NB4 (cell line): ENCODE measurements at places on chromosomes 16 and 17.

- no peak for DNase-seq
Observed at GRCh38 chr16:4136229-4136813, 20.1 kb upstream of the ADCY9 start.

DNA sequence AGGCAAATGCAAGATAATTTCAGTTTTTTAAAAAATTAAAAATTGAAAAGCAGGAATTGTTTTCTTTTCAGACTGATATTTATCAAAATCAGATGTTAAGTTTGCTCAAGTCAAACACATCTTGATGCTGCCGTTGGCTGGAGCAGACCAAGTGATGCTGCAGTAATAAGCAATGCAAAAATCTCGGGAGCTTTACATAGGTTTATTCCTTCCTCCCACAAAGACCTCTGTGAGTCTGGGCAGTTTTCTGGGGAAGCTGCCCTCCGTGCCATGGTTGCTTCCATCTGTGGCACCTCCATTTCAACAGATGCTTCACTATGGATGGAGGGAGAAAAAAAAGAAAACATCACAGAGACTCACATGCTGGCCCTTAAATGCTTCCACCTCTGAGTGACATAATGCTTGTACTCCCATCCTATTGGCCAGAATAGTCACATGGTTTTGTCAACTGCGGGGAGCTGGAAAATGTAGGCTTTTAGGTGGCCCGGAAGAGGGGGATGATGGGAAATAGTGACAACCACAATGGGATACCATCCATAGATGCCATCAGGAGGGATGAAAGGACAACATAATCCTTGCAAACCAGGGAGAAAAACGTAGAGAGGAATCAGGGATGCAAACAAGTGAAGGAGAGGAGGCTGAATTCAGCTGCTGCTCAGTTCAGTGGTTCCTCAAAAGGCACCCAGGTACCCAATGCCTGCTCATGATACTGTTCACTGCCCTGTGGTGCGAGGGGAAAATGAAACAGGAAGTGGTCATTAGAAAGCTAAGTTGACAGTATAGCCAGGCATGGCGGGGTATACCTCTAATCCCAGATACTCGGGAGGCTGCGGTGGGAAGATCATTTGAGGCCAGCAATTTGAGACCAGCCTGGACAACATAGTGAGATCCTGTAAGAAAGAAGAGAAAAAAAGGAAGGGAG, 13.5 kb upstream of the ERCC4 start:
- DNase-seq = peak; percentile 48

- DNase-seq = no peak
Observed at GRCh38 chr17:48567209-48567608, 10.9 kb downstream of the HOXB4 start.

DNA sequence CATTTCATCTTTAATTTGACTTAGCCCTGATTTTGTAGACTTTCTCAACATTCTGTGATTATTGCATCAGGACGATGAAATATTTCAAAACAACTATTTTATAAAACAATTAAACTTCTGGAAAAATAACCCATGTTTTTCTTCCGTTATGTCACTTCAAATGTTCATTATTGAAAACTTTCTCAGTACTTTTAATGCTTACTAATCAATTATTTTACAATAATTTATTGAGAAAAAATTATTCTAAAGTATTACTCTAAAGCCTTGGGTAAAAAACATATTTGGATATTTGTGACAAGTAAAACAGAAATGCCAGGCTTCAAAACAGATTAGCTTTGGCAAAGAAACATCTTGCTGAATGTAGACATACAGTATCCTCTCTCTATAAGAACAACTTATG, 46.3 kb upstream of the DHX40 start:
- DNase-seq = no peak

DNA sequence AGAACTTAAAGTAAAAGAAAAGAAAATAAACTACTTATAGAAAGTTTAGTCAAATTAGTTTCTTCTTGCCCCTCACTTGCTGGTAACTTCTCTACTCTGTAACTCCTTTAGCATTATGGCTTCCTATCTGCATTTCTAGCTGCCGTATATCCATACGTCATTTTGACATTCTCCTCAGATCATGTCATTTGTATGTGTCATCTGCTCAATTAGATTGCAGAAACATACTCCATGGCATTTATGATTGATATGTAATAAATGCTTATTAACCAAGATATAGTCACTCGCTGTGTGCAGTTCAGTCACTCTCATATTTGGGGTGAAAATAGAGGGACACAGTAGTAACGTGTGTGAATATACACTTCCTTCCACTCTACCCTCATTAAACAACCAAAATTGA, 103.4 kb downstream of the ZNF18 start:
- DNase-seq = no peak

DNA sequence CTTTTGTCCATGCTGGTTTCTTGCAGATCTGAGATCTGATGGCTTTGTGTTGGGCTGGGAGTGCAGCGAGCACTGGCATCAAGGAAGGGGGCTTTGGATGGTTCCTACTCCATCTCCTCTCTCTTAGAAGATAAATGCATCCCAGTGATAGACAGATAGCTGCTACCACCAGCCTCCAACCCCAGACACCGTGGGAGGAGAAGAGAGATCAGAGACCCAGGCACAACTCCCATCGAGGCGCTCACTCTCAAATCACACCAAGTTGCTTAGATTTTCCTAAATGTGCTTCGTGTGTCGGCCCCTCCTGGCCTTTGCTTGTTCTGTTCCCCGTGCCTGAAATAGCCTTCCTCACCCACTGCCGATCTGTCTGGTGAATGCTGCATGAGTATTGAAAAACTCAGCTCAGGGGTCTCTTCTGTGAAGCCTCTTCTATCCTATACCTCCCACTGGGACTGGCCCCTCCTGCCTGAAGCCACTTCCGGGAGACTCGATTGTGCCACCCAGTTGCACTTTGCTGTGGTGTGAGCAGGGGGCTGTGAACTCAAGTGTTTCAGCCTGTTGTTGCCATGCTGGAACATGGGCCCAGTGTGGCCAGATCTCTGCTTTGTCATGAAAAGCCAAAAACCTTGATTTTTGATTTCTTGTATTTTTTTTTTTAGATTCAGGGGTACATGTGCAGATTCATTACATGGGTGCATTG, 242.7 kb downstream of the GSG1L start:
- DNase-seq = no peak

- DNase-seq = no peak
Observed at GRCh38 chr17:65679165-65679845, 117.9 kb upstream of the AXIN2 start.

GRCh38 chr17:17445925-17446665, 30.7 kb upstream of the MED9 start:
- no peak for DNase-seq

DNA sequence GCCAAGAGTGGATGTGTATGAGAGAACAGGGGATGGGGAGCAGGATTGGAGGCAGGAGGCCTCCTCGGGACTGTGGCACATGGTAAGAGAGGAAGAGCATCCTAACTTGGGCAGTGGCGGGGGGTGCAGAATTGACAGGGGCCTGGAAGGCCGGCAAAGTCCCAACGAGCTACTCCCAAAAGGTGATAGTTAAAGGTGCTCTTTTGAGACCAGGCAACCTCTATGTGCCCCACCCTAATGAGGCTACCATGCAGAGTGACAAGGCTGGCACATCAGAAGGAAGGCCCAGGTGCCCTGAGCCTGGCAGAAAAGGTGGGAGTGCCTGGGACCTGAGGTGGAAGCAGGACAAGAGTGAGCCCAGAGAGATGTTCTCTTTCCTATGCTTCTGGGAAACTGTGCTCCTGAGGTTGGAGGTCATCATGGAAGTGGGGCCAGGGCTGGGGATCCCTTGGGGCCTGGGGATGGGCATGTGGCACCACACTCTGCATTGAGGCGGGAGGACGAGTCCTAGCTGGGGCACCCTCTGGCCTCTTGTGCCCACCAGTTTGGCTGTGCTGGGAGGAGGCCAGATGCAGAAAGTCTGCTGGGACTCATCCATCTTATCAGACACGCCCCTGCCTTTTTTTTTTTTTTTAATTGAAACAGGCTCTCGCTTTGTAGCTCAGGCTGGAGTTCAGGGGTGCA, 5.9 kb downstream of the RAB11FIP4 start:
- DNase-seq = no peak

DNA sequence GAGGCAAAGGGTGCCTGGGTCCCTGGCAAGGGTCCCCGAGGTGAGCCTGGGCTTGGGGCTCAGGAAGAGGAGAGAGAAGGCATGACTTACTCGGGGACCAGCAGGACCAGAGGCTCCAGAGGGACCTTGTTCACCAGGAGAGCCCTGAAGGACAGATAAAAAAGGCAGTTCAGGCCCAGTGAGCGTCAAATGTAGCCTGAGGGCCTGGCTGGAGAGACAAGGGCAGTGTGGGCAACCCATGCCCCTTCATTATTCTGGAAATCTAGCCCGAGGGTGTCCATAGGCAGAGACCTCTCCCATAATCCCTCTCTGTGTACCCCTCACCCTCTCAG, 14.1 kb downstream of the COL1A1 start:
- DNase-seq = no peak

DNA sequence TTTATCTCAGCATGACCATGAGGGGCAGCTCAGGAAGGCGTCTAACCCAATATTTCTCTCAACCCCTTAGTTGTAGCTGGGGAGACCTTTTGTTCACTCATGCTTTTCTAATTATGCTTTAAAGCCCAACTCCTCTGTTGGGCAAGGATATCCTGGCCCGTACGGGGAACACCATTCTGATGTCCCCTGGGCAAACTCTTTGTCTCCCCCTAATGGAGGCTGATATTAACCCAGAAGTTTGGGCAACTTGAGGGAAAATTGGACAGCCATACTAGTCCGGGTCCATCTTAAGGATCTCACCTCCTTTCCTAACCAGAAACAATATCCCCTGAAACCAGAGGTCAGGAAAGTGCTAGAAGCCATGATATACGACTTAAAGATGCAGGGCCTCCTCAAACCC, 143.7 kb upstream of the COX10 start:
- peak; percentile 13 for DNase-seq

DNA sequence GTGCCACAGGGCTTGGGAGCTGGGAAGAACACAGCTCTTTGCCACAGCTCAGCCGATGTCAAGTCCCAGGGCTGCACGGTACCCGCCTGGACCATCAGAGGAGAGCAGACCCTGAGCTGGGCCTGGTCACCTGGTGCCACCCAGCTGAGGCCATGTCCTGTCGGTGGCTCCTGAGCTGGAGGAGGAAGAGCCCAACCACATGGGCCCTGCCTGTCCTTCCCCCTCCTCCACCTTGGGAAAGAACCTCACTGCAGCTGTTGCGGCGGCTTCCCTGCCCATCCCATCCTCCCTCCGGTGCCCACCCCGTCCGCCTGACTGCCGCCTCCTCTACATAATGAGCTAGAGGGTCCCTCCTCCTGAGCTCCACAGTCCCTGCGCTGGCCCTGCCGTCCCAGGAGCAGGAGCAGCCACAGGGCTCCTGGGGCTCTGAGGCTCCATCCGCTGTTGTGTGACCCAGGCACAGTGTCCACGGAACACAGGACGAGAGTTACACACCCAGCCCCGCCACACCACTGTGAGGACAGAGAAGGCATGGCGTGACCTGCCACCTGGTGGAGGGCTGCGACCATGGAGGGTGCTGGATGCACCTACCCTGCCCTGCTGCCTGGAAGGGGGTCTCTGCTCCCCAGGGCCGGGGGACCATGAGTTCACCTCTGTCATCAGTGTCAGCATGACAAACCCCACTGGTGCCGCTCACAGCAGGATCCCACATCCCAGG, 21.4 kb upstream of the CHMP6 start:
- peak; percentile 50 for DNase-seq

DNA sequence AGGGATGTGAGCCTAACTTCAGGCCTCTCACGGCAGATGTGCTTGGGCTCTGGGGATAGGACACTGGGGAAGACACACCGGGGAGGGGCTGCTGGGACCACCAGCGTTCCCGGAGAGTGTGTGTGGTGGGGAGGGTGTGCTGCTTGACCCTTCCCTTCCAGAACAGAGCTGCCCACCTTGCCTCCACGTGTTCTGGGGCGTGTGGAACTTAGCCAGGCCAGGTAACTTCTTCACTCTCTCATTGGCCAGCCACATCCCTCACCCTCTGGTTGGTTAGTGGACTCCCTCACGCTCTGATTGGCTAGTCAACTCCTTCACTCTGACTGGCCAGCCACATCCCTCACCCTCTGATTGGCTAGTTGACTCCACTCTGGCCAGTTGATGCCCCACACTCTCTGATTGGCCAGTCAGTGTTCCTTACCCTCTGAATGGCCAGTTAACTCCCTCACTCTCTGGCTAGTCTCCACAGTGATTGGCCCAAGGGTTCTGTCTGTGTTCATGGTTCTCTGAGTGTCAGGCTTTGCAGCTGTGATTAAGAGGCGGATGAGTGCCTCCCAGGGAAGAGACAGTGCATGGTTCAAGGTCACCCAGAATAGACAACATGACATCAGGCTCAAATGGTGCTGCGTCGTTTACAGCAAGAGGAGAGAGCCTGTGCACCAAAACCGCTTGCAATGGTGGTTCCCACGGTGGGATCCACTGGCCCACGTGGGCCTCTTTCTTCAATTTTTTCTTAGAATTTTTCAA, 10.0 kb downstream of the TMEM235 start:
- DNase-seq = peak; percentile 62

- no peak for DNase-seq
Observed at GRCh38 chr16:79903471-79903870, 302.9 kb upstream of the MAF start.

DNA sequence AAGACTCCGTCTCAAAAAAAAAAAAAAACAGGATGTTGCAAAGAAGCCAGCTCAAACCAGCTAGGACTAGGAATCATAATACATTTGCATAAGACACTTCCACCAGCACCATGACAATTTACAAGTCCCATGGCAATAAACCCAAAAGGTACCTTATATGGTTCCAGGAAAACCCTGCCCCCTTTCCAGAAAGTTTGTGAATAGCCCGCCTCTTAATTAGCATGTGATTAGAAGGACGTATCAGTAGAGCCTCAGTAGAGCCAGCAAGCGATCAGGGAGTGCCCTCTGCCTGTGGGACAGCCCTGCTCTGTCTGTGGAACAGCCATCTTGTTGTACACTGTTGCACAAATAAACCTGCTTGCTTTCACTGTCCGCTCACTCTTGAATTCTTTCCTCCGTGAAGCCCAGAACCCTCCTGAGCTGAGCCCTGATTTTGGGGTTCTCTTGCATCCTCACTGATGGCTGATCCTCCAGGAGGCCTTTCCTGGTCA, 14.0 kb downstream of the NUPR1 start:
- DNase-seq = peak; percentile 70

DNA sequence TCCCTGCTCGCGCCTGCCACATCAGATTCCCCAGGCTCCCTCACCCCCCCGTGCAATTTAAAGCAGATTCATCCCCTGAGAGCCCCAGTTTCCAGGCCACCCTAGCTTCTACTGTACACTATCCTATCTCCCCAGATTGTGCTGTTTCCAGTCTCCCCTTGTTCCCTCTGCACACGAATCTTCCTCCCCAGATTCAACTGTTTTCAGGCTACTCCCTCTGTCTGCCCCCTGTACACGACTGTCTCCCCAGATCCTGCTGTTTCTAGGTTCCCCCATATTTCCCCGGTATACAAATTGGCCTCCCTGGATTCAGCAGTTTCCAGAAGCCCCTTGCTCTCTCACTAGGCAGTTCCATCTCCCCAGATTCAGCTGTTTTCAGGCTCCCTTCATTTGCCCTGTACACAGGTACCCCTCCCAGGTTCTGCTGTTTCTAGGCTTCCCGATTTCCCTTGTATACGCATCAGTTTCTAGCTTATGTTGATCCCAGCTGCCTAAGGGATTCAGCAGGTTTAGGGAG, 22.9 kb downstream of the COPZ2 start:
- no peak for DNase-seq
